ENCODE measurements at places on chromosomes 3 and 15.

GRCh38 chr3:98814817-98815420, 51.8 kb downstream of the ST3GAL6 start:
- no peak for DNase-seq

DNA sequence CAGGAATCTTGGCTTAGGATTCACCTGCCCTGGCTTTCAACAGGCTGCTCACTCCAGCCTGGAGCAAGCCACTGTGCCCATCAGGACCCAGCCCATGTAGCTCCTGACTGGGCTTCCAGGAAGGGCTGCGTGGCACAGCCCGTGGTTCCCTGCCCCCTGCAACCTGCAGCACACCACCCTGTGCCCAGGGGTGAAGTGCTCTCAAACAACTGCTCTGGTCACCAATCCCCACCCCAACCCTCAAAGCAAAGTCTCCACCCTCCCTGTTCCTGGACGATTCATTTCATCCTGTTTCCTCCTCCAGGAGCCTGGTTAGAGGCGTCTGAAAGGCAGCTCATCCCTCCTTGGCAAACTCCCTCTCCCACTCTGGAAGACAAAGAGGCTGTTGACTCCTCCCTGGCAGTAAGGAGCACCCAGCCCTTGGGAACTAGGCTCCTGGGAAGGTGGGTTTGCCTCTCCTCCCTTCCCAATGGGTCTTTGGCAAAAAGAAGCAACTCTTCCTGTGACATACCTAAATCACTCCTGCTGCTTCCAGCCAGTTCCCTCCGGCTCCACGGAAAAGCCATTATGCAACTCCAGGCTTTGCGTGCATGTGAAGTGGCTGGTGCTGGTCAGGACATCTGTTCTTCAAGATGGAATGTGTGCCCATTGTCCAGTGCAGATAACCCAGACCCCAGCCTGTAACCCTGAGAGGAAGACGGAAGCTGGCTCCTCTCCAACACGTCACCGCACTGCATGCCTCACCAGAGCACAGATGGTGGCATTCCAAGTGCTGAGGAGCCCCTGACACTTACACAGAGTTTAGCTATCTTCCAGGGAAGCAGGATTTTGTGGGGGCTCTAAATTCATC, 29.1 kb upstream of the VIPR1 start:
- no peak for DNase-seq

- no peak for DNase-seq
Observed at GRCh38 chr3:48716508-48716981, 476 bp downstream of the IP6K2 start.

DNA sequence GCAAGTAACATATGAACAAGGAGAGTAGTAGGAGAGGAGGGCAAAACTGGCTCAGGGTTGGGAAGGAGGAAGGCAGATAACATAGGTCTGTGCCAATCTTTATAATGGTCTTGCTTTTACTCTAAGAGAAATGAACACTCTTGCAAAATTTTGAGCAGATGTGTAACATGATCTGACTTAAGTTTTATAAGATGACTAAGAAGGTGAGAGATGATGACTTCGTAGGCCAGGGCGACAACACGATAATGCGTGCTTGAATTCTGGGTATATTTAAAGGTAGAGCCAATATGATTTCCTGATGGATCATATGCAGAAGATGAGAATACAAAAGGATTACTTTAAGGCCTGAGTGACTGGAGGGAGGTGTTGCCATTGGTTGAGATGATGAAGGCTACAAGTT, 265.4 kb upstream of the KCNMB2 start:
- no peak for DNase-seq

- DNase-seq = no peak
Observed at GRCh38 chr3:58459160-58459559, 25.5 kb upstream of the PDHB start.

- no peak for DNase-seq
Observed at GRCh38 chr3:89179355-89180001, 72.1 kb downstream of the EPHA3 start.

DNA sequence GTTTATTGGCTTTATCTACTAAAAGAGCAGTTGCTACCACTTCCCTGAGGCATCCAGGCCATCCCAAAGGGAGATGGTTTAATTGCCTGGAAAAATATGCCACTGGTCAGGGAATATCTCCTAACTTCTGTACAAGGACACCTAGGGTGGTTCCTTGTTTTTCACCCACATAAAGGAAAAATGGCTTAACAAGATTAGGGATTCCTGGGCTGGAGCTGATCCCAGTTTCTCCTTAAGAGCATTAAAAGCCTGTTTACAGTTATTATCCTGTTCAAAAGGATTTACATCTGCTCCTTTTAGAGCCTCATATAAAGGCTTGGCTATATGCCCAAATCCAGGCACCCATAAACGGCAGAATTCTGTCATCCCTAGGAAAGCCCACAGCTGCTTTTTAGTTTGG, 70.2 kb upstream of the WNT7A start:
- no peak for DNase-seq

GRCh38 chr3:95476534-95476933, 1337.9 kb upstream of the EPHA6 start:
- DNase-seq = no peak

GRCh38 chr3:161854232-161854771, 357.7 kb downstream of the OTOL1 start:
- no peak for DNase-seq

GRCh38 chr3:127107491-127108375, 85.2 kb upstream of the PRR23E start:
- no peak for DNase-seq
